ENCODE measurements at places on chromosomes 4 and X.

- no peak for DNase-seq
These were observed 120.8 kb upstream of the MAGEA10 start for GRCh38 chrX:152259150-152259549.

GRCh38 chrX:19805046-19805690 is 82.2 kb downstream of the SH3KBP1 start:
- DNase-seq = no peak

DNA sequence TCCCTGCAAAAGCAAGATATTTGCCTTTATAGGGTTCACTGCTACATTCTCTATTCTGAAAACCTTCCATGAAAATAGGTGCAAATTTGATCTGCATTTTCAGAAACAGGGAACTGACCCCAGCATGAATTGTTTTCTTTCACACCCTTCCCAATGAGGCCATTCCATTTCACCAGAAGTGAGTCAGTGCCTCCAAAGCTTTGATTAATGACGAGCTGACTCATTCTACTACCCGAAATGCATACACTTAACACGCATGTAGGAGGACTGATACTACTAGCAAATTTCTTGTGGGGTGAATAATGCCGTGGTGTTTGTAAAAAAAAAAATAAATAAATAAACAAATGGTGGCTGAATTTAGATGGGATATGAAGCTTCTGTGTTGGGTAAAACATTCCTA is 146.9 kb upstream of the FGF13 start:
- DNase-seq = no peak

DNA sequence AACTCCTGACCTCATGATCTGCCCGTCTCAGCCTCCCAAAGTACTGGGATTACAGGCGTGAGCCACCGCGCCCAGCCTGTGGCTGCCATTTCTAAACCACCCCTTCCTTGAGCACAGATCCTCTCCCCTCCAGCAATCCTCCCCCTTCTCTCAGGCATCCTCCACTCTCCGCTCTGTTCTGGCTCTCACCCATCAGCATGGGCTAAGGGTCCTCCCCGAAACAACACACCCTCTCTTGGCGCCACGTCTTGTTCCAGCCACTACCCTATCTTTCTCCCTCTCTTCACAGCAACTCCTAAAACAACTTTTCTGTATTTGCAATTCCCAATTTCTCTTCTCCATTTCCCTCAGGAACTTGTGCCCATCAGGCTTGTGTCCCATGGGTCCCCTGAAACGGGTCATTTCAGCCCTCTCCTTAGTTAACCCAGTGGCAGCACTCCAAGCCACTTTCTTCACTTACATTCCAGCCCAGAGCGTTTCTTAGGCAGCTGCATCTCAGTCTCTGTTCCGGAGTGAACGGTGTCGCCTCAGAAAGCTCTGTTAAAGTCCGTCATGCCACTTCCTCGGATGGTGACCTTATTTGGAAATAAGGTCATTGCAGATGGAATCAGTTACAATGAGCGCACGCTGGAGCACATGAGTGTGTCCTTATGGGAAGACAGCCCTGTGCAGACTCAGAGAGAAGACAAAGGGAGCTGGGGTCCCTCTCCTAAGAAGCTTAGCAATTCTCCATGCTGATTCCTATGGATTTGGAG is 28.3 kb upstream of the CLDN24 start:
- peak; percentile 63 for DNase-seq

- no peak for DNase-seq
These were observed 377.9 kb upstream of the EMCN start for GRCh38 chr4:100895556-100896197.

- no peak for DNase-seq
These were observed 192.0 kb downstream of the HNRNPD start for GRCh38 chr4:82181789-82182188.

Measured in AG09319 (cell line).